Epithelial cell of esophagus (primary cell): ENCODE measurements at places on chromosomes 2 and 18.

DNA sequence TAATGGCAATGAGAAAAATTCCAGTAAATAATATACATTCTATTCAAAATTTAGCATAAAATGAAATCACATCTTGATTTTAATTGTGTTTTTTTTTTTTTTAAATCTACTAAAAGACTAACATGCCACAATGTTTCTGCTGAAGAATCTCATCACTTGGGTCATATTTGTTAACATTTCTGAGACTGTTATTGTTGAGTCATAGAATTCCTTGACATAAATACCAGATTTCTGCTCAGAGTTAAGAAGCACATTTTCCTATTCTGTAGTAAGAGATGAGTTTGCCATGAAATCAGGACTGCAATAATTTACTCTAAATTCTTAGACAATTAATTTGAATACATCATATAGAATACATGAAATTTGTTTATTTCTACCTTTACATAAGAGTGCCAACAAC lies 154.9 kb upstream of the KYNU start:
- DNase-seq, result no peak

DNA sequence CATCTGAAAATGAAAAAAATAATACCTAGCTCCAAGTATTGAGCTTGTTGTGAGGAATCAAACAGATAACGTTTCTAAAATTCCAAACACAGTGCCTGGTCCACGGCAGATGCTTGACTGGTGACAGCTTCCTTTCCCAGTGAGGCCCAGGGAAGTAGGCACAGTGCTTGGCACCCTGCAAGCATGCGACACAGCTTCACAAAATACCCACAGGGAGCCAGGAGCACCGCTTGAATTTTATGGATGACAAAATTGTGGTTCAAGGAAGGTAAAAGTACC lies 205.1 kb upstream of the TNP1 start:
- no peak for DNase-seq

DNA sequence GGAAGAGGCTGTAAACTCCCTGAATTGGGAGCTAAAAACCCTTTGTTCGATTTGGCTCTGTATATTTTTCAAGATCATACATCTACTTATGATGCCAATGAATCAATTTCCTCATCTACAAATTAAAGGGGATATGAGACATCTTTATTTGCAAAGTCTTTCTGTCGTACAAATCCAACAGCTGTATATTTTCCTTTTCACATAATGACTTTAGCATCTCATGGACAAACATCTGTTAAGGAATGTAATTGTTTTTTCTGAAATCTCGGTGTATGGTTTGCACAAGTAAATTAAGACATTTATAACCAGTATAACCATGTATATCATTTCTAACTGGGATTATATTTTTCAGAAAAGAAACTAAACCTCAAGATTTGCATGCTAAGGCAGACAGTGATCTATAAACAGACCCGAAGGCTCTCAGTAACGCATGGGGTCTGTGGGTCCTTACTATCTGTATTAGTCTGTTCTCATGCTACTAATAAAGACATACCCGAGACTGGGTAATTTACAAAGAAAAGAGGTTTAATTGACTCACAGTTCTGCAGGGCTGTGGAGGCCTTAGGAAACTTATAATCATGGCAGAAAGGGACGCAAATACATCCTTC lies 130.8 kb downstream of the SLC8A1 start:
- DNase-seq, result no peak

DNA sequence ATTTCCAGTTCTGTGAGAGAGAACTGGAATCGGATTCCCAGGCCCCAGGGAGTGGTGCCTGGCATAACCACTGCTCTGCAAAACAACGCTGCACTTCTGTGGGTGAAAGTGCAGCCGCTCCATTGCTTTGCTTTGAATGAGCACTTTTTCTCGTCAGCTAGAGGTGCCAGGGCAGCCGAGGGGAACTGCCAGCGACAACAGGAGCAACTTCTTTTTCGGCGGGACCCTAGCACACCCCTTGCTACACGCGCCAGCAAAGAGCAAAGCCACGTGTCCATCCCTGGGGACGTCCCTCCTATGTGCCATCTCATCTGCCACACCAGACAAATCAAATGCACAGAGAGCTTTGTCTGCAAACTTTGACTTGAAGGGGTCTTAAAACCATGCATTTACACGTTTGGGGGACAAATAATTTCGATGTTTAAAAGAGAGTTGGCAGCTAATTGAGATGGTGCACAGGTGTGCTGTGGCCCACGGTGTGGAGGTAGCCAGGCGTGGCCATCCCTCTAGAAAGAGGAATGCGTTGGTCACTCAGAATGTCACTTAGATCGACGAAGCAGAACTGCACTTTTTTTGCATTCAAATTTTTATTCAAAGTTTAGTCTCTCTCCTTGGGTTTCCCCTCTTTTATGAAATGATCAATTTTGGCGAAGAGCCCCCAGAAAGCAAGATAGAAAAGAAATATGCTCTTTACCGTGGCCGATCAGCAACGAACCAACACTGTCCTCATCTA lies 151.8 kb downstream of the MBP start:
- DNase-seq, result no peak

- peak; percentile 54 for DNase-seq
Measured at GRCh38 chr2:68458981-68459380, 8.1 kb downstream of the FBXO48 start.

DNA sequence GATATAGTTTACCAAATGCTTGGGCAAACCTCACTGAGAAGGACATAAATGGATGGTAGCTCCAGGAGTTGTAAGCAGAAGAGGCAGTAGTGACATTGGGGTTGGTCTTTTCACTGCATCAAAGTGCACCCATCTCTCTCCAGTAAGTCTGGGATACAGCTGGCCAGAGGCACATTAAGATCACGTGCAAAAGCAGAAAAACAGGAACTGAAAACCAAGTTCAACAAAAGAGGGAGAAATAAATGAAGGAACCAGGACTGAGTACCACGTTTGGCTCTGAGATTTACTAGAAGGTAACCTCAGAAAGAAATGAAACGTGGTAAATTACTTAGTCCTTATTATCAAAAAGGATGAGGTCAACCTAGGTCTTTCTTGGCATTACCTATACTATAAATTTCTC lies 259.2 kb downstream of the OSR1 start:
- DNase-seq, result no peak

DNA sequence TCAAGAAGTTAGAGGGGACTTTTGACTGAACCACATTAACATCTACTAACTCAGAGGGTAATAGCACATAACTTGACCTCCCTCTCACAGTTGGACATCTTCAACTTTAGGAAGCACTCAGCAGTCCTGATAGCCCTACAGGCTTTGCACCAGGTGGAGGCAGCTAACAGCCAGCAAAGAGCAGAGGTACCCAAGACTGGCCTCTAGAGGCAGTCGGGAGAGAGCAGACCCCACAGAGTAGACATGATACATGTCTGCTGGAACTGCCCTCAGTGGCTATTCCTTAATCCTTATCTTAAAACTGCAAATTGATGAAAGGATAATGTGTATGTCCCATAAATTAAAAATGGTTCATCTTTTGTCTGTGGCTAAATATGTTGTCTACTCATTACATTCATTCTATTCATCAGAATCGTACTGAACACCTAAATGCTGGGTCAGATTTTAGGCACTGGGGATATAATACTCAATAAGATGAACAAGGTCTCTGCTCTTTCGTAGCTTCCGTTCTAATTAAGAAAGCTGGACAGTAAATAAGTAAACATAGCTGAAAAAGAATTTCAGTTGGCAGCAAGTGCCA lies 49.8 kb downstream of the CAB39 start:
- DNase-seq, result peak; percentile 34

GRCh38 chr2:147101941-147102790 lies 742.7 kb upstream of the ACVR2A start:
- no peak for DNase-seq

- DNase-seq, result no peak
Measured at GRCh38 chr2:137021763-137022162, 256.4 kb downstream of the THSD7B start.

DNA sequence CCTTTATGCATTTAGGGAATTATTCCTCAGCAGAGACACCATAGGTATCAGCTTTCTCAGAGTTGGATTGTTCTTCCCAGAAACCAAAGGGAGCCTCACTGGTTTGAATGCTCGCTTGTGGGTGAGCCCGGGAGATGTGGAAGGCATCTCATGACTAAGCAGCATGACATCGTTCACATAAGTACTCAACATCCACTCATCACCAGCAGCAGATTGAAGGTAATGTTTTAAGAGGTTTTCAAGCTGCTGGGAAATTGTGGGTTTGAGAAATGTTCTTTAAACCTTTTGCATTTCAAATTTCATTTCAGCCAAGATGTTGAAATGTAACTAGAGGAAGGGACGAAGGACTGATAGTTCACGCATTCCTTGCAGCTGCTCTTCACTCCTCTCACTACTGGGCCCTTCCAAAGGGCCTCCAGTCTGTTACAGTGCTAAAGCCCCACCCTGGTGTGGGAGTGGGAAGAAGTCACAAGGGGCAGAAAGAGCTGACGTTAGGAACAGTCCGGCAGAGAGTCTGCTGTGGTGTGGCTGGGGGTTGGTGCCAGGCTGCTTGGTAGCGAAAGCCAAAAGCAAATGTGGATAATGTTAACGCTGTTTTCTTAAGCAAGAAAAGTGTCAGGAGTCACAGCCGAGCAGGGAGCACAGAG lies 324.5 kb upstream of the EPHA4 start:
- DNase-seq, result peak; percentile 24

- DNase-seq, result peak; percentile 44
Measured at GRCh38 chr2:7795778-7796563, 878.8 kb downstream of the RNF144A start.

GRCh38 chr2:179692610-179693009 lies 168.8 kb downstream of the ZNF385B start:
- DNase-seq, result no peak

DNA sequence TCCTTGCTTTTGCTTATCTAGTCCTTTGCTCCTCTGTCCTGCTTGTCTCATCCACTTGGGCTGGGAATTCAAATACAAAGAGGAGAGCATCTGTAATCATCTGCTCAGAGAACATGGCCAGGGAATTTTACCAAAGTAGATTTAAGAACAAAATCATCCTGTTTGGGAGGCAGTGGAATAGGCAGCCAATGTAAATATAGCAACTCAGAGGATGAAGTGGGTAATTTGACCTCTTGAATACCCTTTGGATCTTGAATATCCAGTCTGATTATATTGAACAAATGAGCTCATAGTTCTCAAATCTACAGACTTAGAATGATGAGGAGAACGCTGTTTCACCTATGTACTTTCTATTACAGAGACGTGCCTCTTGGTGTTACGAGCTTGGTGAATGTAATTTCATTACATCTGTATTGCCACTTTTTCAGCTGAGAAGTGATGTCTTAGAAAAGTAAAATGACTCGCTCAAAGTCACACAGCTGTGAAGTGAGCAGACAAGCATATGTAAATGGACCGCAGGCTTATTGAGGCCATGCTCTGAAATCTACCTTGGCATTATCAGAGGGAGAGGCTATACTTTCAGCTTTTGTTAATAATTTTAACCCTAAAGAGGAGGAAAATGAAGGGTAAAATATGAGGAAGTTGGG lies 266.3 kb downstream of the MTX2 start:
- peak; percentile 30 for DNase-seq

DNA sequence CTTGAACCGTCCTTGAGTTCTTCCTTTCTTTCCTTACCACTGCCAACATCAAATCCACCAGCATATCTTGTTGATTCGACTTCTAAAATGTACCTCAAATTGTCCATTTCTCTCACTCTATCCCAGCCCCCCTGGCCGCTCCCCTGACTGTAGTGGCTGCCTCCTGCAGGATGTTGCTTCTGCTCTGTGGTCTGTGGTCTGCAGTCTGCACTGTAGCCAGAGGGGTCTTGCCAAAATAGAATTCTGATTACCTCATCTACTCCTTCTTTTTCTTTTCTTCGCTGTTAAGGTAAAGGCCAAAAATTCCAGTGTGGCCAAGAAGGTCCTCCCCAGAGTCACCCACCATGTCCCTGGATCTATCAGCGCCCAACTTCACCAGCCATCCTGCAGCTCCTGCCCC lies 79.5 kb upstream of the ALPP start:
- DNase-seq, result no peak

- no peak for DNase-seq
Measured at GRCh38 chr2:68436270-68436669, 30.8 kb downstream of the FBXO48 start.

GRCh38 chr2:30096451-30096850 lies 50.4 kb upstream of the YPEL5 start:
- no peak for DNase-seq

DNA sequence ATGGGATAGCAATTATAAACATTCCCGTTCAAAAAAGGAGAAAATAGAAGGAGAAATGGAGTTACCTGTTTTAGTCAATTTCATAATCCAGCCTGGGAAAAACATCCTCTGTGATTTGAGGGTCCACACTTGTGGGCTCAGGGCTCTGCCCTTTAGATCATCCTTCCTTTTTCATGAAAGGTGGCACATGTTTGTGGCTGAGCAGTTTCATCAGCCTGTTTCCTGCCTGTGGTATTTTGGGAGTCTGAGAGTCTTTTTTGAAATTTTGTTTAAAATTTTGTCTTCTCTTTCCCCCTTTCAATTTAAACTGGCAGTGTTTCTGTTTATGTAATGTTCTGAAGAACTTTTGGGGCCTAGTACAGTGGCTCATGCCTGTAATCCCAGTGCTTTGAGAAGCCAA lies 84.0 kb downstream of the KIAA1328 start:
- no peak for DNase-seq

DNA sequence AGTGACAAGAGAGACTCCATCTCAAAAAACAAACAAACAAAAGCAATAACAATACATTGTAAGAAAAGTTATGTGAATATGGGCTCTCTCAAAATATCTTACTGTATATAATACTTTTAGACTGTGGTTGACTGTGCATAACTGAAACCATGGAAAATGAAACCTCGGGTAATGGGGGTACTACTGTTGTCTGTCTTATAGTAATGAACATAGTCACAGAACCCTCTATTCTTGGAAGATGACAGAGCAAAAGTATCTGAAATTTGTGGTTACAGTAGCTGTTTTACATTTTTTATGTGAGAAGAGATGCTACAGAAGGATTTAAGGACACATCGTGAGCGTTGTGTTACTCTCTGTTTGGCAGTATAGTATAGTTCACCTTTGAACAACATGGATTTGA lies 60.5 kb downstream of the MAP4K4 start:
- DNase-seq, result no peak

GRCh38 chr18:78873926-78874500 lies 105.6 kb upstream of the SALL3 start:
- DNase-seq, result no peak

DNA sequence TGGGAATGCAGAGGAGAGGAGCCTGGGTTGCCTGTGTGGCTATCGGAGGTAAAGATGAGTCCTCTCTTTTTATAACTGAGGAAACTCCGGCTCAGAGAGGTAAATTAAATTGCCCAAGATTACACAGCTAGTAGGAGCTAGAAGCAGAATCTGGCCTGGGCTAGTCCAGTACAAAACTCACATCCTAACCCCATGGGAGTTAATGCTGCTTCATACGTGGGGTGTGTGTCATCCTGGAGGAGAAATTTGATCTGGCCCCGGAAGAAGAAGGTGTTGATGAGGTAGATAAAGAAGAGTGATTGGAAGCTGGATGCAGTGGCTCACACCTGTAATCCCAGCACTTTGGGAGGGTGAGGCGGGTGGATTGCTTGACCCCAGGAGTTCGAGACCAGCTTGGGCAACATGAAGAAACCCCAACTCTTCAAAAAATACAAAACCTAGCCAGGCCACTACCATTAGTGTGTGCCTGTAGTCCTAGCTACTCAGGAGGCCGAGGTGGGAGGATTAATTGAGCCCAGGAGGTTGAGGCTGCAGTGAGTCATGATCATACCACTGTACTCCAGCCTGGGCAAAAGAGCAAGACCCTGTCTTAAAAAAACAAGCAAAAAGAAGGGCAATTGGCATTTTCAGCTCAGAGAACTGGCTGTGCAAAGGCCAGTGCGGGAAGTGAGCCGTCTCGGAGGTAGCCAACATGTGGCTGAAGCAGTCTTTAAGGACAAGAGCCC lies 33.7 kb downstream of the CTIF start:
- DNase-seq, result peak; percentile 43

- DNase-seq, result no peak
Measured at GRCh38 chr2:168555283-168555682, 99.2 kb downstream of the CERS6 start.

GRCh38 chr2:101710471-101711318 lies 13.2 kb downstream of the MAP4K4 start:
- peak; percentile 29 for DNase-seq
